H54 (cell line): ENCODE measurements at places on chromosomes 5 and 9.

DNA sequence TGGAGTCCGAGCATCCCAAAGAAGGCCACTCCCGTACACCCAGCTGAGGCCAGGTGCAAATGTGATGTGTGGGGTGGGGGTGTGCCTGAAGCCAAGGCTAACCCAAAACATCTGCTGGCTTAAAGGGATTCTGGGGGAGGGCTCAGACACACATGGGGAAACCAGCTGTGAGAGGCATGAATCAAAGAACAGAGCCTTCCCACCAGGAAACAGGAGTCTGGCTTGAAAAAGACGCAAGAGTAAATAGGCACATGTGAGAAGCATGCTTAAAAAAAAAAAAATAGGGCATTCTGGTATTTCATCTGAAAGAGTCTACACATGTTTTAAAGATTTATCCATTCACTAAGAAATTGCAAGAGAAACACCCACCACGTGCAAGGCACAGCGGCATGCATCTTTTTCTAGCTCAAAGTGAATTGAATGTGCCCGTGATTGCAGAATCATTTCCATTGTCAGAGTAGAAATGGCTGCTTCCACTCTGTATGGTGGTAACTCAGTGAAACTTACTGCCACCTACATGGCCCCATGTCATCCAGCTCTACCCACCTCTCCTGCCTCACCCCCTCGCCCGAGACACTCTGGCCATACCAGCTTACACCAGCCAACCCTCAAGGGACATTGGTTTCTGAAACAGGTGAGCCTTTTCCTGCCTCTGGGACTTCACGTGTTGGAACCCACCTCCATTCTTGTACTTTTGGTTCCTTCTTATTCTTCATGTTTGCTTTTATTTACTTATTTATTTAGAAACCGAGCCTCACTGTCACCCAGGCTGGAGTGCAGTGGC lies 71.5 kb downstream of the SEMA5A start:
- DNase-seq, result no peak

- no peak for DNase-seq
Measured at GRCh38 chr5:40834391-40834848, 602 bp downstream of the RPL37 start.

GRCh38 chr5:53350368-53350767 lies 130.1 kb upstream of the FST start:
- DNase-seq, result no peak

DNA sequence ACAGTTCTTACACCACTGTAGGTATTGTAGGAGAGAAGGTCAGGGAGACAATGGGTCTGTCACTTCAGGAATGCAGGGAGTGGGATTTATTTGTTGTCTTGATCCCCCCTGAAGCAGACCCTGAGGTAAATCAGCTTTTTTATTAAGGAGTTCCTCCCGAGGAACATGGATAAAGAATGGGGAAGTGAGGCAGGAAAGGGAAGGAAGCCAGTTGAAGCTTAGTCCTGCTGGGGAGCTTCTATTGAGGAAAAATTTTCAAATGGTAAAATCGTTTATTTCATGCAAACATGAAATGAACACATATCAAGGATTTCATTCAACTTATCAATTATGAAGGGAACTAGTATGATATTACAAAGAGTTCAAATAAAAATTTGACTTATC lies 318.6 kb upstream of the PIK3R1 start:
- DNase-seq, result no peak

DNA sequence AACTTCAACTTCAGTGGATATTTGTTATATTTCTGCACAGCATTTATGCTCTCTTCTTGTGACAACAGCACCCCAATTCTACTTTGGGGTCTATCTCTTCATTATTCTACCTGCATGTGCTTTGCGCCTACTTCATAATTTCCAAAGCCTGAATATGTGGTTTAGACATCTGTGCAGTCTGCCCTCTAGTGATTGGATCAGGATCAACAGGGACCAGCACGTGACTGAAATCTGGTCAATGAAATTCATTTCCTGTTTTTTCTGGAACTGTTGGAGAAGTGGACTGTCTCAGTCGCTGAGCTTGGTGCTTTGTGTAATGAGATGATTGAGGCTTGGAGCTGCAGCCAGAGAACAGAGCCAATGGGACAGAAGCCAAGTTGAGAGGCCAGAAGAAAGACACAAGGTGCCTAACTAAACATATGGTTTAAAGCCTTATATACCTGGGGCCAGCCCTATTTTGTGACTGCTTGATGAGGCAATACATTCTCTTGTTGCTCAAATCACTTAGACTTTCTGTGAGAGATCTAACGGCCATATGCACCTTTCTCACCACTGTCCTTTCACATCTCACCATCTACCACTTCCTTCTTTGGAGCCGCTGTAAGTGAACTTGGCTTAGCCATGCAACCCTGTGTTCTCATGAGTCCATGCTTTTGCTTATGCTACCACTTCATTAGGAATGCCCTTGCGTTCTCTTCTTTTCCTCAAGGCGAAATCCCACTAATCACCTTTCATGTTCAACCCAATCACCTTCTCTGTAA lies 68.8 kb upstream of the PPP2R2B start:
- peak; percentile 5 for DNase-seq

DNA sequence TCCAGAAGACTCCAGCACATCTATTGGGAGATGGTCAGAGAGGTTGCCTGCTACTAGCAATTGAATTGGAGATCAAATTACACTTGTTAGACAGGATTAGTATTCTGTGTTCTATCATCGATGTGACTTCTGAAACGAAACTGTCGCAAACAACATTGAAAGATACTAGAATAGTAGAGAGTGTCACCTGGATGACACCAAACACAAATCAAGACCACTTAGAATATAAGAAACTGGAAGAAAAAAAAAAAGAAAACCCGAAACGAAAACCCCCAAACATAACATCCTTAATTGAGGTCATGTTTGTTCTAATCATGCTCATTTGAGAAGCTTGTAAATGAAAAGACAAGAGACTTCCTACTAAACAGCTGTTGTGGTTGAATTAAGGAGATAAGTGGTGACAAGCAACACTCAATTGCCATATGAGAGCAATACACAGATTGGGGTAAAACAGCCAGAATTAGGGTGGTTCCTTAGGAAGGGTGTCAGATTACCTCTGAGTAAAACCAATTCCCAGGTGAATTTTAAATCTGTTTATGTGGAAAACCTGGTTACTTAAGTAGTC lies 97.6 kb downstream of the BASP1 start:
- DNase-seq, result no peak

- DNase-seq, result no peak
Measured at GRCh38 chr5:113869611-113870010, 356.1 kb downstream of the YTHDC2 start.

- DNase-seq, result no peak
Measured at GRCh38 chr9:87668722-87669121, 57.2 kb upstream of the CTSL start.

- DNase-seq, result no peak
Measured at GRCh38 chr5:133483406-133484090, 128.8 kb downstream of the FSTL4 start.

DNA sequence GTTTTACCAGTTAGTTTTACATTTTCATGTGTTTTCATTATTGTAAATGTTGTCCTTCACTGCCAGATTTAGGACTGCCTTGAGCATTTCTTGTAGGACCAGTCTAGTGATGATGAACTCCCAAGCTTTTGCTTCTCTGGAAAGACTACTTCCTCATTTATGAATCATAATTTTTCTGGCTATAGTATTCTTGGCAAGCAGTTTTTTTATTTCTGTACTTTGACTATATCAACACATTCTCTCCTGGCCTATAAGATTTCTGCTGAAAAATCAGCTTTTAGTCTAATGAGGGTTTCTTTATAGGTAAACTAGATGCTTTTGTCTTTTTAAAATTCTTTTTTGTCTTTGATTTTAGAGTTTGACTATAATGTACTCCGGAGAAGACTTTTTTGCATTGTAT lies 256.8 kb upstream of the GRAMD2B start:
- DNase-seq, result no peak
